ENCODE measurements at places on chromosomes 12 and 14. TPM values are rescaled to one million over a fixed set of nuclear protein-coding genes. Genes with fewer than 3 reads are reported as not detected.

ADAM20 gene
- 5.0 TPM for total RNA-seq

- no peak for DNase-seq
These were observed 36.7 kb downstream of the SPTLC2 start for GRCh38 chr14:77579780-77580179.

DNA sequence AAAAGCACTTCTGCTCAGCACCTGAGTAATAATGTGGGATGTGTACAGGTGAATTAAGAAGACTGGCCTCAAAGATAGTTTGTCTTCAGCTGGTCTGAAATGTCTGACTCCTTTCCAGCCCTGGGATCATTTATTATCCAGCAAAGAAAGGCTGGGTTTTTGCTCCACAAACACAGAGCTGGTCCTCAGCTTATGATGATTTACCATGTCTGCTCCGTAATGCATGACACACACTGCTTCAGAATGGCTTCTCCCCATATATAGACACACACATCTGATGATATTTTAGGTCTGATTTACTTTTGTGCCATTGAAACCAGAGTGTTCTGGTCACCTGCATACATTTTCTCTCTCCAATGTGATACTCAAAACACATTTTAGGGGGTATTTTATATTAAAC is 225.0 kb downstream of the SLC25A21 start:
- DNase-seq = no peak

SIX6 gene
- total RNA-seq = not detected

- no peak for DNase-seq
These were observed 270.0 kb upstream of the NAV3 start for GRCh38 chr12:77560714-77561113.

GRCh38 chr12:58888131-58888783 is 32.0 kb downstream of the LRIG3 start:
- peak; percentile 90 for DNase-seq

GRCh38 chr12:100962086-100962712 is 167.6 kb downstream of the ANO4 start:
- no peak for DNase-seq

SLCO1B1 gene
- not detected for total RNA-seq

GRCh38 chr12:121238604-121239350 is 28.8 kb downstream of the P2RX4 start:
- peak; percentile 27 for DNase-seq

GRCh38 chr12:48979602-48980388 is 1.7 kb downstream of the WNT1 start:
- no peak for DNase-seq

MAP3K9 gene
- 6.7 TPM for total RNA-seq

DNA sequence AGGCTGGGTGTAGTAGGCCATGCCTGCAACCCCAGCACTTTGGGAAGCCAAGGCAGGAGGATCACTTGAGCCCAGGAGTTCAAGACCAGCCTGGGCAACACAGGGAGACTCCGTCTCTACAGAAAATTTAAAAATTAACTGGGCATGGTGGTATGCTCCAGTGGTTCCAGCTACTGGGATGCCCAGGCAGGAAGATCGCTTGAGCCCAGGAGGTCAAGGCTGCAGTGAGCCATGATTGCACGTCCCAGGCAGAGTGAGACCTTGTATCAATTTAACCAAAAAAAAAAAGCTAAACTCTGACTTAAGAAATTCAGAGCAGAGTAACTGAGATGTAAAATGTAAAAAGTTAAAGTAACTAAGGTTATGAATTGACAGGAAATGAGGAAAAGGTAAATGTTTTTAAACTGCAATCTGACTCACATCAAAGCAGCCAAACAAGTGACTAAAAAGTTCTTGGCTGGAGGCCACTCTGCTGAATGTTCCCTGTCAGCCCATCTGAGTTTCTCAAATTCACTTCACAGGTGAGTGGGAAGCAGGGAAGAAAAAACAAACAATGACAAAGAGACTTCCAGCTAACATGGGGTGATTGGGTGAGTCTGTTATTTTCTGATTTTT is 21.3 kb downstream of the PRKD1 start:
- no peak for DNase-seq

DNA sequence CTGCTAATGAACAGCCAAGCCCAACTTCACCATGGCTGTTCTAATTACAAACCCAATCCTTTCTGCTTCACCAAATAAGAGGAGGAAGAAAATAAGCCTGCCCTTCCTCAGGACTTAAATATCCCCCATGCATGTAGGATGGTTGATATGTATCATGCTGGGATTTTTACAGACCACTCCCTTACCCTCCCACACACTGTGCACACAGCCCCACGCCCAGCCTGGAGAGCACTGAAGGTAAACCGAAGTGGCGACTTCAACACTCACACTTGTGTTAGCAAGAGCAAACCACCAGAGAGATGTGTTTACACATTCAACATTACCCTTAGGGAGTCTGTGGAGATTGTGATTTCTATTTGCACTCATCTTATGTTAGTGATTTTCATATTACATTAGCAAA is 241.2 kb downstream of the EGLN3 start:
- DNase-seq = no peak

- peak; percentile 79 for DNase-seq
These were observed 131.6 kb downstream of the PPFIA2 start for GRCh38 chr12:81627336-81628189.

GRCh38 chr14:100662879-100663760 is 63.6 kb upstream of the DLK1 start:
- peak; percentile 96 for DNase-seq

DNA sequence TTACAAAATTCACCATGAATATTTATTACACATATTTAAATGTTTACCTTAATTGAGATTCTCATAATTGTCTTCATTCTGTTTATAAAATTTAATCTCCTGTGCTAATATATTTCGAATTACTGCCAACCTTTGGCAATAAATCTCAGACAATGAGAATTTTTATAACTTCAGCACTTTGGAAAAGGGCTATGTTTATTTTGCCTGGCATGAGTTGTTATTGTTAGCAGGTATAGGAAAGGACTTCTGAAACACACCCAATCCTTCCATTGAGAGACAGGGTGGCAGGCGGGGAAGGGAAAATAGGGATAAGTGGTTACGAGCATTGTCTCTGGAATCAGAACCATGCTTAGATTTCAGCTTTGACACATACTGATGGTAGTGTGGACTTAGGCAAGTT is 12.1 kb upstream of the MSRB3 start:
- no peak for DNase-seq

GRCh38 chr12:19683178-19683927 is 244.1 kb downstream of the AEBP2 start:
- no peak for DNase-seq

KRT72 gene
- 0.21 TPM for total RNA-seq

- DNase-seq = no peak
These were observed 606 bp downstream of the TNFAIP2 start for GRCh38 chr14:103123634-103124500.

DNA sequence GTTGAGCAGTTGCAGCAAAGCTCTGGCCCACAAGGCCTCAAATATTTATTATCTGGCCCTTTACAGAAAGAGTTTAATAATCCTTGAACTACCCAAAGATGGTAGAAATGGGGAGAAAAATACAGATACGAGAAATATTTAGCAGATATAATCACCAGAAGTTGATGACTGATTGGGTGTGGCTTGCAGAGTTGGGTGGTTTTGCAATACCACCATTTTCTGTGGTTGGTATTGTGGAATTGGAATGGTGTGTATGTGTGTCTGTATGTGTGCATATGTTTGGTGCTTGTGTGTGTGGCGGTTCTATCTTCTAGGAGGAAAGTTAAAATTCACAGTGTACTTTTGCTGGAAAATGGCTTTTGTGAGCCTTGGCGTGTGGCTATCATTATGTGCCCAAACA is 85.4 kb upstream of the MANSC4 start:
- no peak for DNase-seq

PLEK2 gene
- total RNA-seq = 4.1 TPM

BEGAIN gene
- total RNA-seq = 3.3 TPM

DNA sequence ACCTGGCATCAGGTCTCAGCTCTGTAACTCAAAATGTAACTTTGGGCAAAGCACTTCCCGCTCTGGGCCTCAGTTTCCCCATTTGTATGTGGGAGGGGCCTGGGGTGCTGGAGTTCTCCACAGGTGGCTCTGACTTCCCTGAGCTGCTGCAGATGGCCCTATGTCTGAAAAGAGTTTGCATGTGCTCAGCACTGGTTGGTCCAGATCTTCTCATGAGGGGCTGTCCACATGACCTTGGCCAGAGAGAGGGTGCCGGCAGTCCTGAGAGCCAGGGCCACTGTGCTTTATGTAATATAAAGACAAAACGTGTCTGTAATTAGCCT is 7.2 kb upstream of the CACNA2D4 start:
- DNase-seq = no peak

GRCh38 chr14:93317210-93317874 is 15.5 kb downstream of the BTBD7 start:
- DNase-seq = no peak

DNA sequence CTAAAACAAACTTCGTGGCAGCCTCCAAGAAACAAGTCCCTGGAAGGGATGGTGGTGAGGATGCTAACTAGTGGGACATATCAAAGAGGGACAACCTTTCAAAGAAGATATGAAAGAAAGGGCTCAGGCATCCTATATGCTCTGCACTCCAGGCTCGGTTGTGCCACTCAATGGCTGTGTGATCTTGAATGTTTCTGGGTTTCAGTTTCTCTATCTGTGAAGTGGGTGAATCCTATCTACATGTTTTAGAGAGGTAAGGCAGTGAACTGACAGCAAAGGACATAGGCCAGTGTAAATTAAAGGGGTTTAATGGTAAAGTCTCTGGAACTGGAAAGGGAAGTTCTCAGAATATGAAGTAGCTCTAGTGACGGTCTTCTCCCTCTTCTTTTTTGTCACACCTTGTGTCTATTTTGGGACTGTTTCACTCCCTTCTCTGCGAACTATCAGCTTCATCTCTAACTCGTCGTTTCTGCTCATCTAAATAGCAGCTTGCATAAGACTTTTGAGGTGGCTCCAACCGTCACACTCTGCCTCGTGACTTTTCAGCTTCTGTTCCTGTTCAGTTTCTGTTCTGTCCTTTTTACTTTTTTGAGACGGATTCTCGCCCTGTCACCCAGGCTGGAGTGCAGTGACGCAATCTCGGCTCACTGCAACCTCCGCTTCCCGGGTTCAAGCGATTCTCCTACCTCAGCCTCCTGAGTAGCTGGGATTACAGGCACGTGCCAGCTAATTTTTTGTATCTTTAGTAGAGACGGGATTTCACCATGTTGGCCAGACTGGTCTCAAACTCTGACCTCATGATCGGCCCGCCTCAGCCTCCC is 273.6 kb downstream of the SUDS3 start:
- no peak for DNase-seq

DNA sequence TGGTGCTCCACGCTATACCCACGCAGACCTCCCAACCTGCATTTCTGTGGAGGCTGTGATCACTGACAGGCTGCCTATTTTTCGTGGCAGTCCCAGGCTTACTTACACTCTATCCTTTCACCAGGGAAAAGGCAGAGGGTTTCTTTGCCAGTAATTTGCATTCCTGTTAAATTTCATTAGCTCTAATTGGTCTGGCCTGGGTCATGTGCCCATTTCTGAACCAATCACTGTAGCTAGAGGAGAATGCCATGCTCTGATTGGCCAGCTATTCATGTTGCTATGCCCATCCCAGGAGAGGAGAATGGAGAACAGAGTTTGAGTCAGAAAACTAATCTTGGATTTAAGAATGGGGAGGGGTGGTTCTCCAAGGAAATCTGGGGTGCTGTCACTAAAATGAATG is 43.2 kb upstream of the TUNAR start:
- no peak for DNase-seq

DIO2 gene
- total RNA-seq = 71.7 TPM

DNA sequence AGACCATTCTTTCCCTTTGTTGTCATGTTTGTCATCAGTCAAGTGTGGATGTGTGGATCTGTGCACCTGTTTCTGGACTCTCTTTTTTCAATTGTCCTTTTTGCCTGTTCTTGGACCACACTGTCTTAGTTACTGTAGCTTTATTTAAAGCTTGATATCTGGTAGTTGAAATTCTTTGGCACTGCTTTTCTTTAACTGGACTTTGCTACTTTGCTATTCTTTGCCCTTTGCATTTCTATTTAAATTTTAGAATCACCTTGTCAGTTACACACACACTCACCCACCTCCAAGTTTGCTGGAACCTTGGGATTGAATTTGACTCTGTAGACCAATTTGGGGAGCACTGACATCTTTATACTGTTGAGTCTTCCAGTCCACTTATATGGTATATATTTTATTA is 61.5 kb downstream of the VRK1 start:
- DNase-seq = no peak

- peak; percentile 25 for DNase-seq
These were observed 59.7 kb downstream of the PLXNC1 start for GRCh38 chr12:94207849-94208621.

SLC5A8 gene
- total RNA-seq = 0.41 TPM

AHNAK2 gene
- 51.0 TPM for total RNA-seq

GPD1 gene
- total RNA-seq = 222 TPM

DNA sequence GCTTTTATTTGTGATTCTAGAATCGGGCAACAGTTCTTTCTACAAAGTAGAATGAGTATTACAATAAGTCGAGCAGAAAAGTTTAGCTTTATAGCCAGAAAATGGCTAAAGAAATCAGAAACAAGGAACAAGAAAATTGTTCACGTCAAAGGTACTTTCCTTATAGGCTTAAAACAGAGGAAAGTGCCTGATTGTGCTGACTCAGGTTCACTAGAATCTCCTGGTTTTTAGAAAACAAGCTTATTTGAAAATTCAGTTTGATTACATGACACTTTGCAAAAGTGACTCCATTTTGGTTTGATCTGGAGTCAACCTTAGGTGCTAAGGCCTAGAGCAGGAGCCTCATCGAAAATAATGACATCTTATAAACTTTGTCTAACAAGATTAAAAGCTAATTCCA is 564.7 kb upstream of the FLRT2 start:
- no peak for DNase-seq

GRCh38 chr12:123748661-123749060 is 13.4 kb upstream of the DNAH10 start:
- no peak for DNase-seq

GRCh38 chr14:102590667-102591099 is 1.8 kb upstream of the RCOR1 start:
- peak; percentile 54 for DNase-seq

- peak; percentile 28 for DNase-seq
These were observed 17.1 kb downstream of the BCAT1 start for GRCh38 chr12:24931666-24932405.

DNA sequence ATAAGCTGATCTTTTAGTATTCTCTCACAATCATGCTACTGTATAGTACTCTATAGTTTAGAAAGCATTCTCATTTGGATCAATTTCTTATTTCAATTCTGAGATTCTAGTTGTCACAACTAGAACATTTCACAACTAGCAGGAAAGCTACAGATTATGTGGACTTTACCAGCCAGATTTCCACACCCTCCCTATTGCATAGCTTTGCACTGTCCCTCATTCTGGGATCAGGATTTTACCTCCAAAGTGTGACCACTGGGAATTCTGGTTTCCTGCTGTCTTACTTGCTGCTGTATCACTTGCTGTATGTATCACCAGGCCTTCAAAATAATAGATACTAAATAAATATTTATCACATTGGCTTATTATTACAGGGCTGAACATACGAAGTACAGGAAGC is 10.2 kb upstream of the PELI2 start:
- no peak for DNase-seq

- DNase-seq = no peak
These were observed 34.2 kb downstream of the PTPRB start for GRCh38 chr12:70603044-70603443.

BMP4 gene
- 15.3 TPM for total RNA-seq
